ENCODE measurements at places on chromosomes 12 and 14.

DNA sequence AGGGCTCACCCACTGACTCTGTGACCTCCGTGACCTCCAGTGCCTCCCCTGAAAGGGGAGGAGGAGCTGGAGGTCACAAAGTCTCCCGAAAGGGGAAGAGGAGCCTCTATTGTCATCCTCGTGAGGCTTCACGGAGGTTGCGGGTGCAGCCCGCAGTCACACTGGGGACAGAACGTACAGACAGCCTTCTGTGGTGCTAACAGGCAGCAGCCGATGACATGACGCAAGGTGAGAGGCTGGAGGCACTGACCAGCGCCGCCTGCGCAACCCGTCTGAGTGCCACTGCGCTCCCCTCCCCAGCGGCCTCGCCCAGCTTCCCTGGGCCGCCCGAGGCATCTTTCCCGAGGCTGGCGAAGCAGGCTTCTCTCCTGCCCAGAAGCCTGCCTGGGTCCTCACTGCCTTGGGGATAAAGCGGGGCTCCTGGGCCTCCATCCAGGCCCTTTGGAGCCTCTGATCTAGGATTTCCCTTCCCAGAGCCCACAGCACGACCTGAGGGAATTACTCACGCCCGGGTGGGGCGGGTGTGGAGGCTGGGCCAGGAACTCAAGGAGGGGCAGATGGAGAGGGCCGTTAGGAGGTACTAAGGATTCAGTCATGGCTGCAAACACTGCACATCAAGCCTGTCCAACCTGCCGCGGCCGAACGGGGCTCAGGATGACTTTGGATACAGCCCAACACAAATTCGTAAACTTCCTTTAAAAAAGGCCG, 12.3 kb upstream of the LBHD2 start:
- peak; percentile 42 for DNase-seq

GRCh38 chr14:80304125-80304766, 92.9 kb upstream of the DIO2 start:
- DNase-seq = peak; percentile 62

DNA sequence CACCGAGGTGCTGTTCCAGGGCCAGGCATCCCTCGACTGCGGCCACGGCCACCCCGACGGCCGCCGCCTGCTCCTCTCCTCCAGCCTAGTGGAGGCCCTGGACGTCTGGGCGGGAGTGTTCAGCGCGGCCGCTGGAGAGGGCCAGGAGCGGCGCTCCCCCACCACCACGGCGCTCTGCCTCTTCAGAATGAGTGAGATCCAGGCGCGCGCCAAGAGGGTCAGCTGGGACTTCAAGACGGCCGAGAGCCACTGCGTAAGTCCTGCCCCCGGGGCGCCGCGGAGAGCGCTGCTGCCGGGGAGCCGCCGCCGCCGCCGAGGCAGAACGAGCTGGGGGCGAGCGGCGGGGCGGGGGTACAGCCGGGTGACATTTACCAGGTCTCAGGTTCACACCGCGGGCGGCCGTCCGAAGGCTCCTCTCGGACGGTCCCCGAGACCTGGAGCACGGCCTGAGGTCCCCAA, 1.4 kb downstream of the PLXNC1 start:
- peak; percentile 41 for DNase-seq

GRCh38 chr12:3885277-3886094, 12.3 kb upstream of the PARP11 start:
- DNase-seq = peak; percentile 73

GRCh38 chr14:63573581-63573980, 30.4 kb upstream of the PPP2R5E start:
- DNase-seq = peak; percentile 23

GRCh38 chr12:132489078-132489601, 811 bp upstream of the FBRSL1 start:
- peak; percentile 37 for DNase-seq

- DNase-seq = no peak
Observed at GRCh38 chr12:84073401-84073800, 839.2 kb downstream of the SLC6A15 start.

GRCh38 chr14:24418492-24418873, 11.0 kb downstream of the CBLN3 start:
- peak; percentile 67 for DNase-seq

DNA sequence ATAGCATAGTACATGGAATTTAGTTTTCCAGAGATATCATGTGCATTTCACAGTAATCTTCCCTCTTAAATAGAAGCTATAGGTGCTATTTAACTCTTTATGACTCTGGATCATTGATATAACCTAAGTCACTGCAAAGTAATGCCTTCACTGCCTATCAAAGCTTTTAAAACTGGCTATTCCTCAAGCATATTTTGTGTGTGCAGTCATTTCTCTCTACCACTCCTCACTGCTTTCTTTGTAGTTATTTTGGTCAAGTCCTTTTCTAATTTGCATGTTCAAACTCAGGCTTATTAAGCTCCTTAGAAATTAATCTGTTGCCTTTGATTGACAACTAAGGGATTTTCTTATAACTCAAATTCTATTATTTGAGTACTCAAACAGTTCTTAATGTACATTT, 79.4 kb upstream of the PLEKHG7 start:
- DNase-seq = no peak

- DNase-seq = peak; percentile 55
Observed at GRCh38 chr12:124294780-124295341, at the start of gene RFLNA. TSS of gene RFLNA (plus strand) at chr12:124295093. CDS start at chr12:124295430, 337 bp downstream.

DNA sequence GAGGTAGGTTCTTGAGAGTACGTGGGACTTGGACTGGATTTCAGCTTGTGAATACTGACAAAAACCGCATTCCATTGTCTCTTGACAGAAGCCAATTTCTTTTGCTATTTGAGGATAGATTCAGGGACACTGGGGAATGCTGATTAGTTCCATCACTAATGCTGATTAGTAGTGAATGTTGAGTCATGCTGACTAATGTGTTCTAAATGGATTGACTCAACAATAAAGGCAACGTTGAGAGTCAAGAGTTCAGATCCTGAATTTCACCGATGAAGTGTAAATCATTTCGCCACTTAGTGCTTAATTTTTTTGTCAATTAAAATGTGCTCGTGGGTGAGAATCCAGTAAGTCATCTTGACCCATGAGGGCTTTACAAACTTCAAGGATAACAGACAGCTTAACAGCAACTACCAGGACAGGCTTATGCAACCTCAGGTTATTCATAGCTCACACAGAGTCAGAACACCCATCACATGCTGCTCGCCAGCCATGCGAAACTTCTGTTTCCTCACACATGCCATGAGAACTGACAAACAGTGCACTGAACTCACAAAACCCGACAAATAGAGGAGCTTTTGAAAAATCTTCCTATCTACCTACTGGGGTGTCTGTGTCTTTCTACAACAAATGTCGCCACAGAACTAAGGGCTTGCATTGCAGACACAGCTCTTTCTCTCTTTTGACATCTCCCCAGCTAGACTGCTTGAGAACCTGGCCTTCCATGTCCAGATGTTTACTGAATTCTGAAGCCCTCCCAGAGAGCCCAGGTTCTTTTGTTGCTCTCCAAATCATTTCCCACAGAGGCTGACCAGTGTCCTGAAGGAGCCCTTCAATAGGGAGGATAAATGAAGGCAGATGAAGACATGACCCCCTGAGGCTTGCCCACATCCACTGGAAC, 316.4 kb downstream of the ZFP36L1 start:
- DNase-seq = peak; percentile 96

DNA sequence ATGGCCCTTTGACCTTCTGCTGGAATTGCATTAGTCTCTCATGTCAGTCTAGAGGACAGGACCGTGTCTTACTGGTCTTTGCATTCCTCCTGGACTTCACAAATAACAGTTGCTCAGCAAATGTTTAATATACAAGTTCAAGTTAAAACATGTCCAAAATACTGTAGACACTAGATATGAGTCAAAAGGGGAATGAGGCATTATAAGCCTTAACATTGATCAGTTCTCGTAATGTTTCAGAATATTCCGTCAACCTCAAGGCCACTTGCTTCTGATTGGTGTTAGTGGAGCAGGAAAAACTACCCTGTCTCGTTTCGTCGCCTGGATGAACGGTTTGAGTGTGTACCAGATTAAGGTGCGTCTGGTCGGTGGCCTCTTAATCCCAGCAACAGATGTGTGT, 59.9 kb downstream of the HSP90AA1 start:
- no peak for DNase-seq

GRCh38 chr14:73751157-73751691, 37.0 kb upstream of the PNMA1 start:
- no peak for DNase-seq

DNA sequence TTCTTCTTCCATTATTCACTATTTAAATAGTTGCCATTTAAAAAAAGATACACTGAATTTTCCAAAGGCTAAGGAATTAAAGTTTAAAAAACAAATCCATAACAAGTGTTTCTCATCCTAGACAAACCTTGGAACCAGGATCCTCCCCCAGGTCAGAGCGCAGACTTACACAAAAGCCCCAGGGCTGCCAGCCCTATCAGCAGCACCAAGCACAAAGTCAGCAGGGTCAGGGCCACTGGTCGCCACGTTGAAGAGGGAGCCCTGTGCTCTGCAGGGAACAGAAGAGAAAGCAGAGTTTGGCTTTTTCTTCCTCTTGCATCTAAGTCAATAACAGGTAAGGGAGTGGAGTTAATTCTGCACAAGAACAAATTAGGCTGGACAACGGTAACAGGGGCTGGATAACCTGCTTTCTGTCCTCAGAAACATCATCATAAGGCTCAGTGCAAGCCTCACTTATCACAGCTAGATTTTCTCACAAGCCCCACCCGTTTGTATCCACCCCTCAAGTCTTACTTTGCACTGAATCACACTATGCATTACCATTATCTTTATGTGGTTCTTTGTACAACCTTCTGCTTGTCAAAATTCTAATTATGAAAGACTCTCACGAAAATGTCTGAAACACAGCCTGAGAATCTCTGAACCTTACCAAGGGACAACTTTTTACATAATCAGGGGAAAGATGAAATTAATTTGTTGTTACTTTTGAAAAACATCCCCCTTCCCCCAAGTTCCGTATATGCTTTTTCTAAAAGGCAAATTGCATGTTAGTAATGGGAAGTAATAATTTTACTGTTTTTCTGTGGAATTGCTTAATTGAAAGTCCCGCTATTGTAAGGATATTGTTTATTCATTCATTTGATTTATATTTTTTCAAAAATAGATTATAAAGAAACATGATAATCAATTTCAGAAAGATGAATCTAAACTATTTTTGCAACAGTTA, 9.6 kb downstream of the CLEC1A start:
- no peak for DNase-seq

DNA sequence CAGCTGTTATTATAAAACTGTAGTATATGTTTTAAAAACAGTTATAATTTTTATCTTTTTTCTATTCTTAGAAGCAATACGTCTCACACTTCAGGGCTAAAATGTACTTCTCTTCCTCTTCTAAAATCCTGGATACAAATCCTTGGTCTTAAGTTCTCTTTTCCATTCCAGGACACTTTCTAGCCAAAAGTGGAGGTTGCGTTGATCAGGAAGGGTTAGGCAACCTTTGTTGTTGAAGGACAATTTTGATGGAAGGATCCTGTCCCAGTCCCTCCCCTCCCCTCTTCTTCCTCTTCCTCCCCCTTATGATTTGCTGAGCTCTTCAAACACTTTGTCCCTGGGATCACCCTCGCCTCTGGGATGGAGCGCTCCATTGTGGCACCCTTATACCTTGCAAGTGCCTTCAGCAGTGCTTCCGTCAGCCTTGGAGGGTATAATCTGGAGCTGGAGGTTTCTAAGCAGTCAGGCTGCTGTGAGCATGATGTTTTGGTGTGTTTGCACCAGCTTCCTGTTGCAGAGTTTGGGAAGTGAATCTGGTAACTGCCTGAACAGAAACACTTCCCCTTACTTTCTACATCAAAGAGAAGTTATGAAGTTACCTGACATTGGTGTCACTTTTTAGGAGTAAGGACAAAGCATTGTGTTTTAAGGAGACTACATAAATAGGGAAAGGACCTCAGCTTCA, 87.4 kb upstream of the SLC38A2 start:
- no peak for DNase-seq
